ENCODE measurements at places on chromosomes 13 and 19.

- peak; percentile 64 for DNase-seq
Measured at GRCh38 chr19:18284712-18285360, 3.4 kb upstream of the JUND start.

DNA sequence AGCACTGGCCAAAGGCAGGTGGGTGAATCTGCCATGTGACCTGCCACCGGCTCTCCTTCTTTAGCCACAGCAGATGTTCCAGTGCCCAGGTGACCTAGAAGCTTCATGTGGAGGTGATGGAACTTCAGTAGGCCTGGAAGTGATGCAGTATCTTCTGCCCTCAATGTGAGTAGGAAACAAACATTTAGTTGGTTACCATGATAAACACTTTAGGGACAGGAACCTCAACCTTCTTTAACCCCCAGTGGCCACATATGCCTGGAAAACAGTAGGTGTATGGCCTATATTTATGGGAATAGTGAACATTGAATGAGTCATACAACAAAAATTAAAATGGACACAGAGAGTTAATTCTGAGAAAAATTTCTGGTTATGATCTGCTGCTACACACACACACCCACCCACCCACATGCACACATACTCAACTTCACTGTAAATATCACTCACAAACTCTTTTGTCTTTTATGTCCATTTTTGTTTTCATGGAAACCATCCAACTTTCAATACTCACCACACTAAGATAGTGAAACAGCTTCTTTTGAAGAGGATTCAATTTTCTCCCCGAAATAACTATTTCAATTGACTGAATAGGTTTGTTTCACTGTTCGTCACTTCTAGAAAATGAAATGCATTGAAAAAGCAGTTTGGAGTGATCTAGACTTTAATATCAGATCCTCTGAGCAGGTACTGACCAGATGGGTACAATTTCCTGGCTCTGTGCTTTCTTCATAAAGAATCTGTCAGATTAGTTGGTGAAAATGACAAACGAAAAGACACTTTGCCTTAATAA is 97.3 kb downstream of the STARD13 start:
- DNase-seq: no peak

DNA sequence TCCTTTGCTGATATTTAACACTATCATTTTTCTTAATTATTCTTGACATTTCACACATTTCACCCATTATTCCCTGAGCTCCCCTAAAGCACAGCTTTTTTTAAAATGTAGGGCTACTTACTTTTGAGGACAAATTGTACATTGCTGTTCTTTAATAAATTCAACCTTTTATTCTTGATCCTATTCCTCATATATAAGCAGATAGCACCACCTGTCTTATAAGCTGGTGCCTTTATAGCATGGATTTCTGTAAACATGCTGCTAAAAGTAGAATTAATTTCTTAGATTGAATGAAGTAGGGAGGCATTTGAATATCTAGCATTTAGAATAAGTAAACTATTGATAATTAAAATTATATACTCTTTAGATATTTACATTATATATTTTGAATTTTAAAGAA is 603.4 kb upstream of the PCDH9 start:
- DNase-seq: no peak

- no peak for DNase-seq
Measured at GRCh38 chr19:3366753-3367627, 607 bp downstream of the NFIC start.

DNA sequence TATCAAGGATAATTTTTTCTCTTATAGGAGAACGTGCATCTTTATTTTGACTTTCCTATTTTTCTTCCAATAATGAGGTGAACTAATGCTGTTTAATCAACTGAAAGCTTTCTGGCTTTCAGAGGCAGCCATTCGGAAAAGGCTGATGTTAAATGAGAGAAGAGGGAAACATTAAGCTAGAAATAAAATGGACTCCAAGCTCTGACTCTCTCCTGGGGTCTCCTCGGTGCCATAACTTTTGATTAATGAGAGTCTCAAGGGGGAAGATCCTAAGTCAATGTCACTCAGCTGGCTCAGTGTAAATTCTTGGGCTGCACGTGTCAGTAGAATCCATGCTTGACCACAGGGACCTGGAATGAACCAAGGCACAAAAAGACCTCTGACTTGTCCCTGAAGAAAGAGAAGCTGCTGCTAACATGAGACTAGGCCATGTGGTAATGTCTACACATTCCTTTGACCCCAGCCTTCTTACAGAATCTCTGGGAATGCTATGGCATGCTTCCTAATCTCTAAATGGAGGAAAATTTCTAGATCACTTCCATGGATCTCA is 152.2 kb upstream of the RFC3 start:
- DNase-seq: no peak

DNA sequence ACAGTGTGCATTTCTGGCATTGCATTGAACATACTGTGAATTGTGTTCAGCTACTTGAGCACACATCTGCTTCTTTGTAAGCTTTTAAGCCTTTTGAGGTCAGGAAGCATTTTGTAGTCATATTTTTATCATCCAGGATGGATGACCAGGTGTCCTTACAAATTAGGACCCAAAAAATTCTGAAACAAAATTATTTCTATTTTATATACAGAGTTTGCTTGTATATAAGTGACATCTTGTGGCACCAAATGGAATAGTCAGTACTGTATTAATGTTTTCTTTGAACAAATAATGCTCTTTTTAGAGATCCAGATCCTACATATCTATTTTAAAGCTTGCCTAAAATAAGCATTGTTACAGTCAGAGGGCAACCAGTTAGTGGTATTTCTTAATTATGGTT is 9.5 kb upstream of the SUPT20H start:
- no peak for DNase-seq

- no peak for DNase-seq
Measured at GRCh38 chr19:6693056-6693471, 23.1 kb upstream of the TNFSF14 start.

DNA sequence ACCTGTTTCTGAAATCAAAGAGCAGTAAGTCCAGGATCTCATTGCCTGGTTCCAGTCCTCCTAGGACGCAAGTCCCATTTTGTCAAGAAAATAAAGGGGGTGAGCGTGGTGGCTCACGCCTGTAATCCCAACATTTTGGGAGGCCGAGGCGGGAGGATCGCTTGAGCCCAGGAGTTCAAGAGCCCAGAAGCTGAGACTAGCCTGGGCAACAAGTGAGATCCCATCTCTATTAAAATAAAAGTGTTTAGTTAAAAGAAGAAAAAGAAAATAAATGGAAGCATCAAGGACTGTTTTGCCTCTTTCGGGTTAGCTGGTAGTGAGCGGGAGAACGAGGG is 344 bp upstream of the HAUS5 start:
- DNase-seq: no peak

- DNase-seq: peak; percentile 57
Measured at GRCh38 chr19:12872941-12873890, 8.0 kb downstream of the DNASE2 start.

DNA sequence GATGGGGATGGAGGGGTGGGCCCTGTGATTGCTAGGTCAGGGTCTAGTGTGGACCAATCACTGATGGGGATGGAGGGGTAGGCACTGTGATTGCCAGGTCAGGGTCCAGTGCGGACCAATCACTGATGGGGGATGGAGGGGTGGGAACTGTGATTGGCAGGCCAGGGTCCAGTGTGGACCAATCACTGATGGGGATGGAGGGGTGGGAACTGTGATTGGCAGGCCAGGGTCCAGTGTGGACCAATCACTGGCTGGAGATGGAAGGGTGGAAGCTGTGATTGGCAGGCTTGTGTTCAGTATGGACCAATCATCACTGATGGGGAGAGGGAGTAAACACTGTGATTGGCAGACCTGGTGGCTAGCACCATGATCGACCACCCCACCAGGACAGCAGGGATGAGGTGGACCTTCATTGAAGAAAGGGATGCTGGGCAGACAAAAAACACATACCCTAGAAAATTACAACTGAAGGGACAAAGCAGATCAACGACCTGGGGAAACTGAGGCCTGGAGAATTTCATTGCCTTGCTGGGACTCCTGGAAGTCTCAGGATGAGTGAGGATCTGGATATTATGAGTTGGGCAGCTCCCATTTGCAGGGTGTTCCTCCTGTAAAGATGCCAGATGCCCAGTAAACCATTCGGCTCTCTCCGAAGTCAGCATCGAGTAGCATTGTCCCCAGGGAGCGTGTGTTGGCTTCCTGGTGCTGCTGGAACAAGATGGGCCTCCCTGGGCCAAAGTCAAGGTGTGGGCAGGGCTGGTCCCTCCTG is 15.5 kb downstream of the TMPRSS9 start:
- no peak for DNase-seq

DNA sequence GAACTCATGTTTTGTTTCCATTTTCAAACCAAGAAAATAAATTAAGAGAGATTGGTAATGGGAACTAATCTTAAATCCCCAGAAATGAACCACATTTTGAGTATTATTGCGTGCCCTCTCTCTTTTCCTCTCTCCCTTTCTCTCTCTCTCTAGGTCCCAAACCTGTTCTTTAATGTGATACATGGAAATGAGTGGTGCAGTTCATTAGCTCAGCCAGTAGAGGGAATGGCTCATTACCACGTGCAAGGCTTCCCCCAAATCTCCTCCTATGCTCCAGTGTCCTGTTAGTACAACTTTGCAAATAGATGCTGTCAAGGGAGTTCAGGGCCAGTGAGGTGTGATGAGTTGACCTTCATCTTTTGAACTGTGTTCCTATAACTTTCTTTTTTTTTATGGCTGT is 178.4 kb downstream of the FGF9 start:
- DNase-seq: no peak

DNA sequence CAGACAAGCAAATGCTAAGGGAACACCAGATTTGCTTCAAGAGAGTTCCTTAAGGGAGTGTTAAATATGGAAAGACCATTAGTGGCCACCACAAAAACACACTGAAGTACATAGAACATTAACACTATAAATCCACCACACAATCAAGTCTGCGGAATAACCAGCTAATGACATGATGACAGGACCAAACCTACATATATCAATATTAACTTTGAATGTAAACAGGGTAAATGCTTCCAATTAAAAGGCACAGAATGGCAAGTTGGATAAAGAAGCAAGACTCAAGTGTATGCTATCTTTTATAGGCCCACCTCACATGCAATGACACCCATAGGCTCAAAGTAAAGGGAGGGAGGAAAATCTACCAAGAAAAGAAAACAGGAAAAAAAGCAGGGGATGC is 291.3 kb downstream of the COG6 start:
- no peak for DNase-seq

- no peak for DNase-seq
Measured at GRCh38 chr13:32829676-32830335, 186.4 kb upstream of the KL start.

DNA sequence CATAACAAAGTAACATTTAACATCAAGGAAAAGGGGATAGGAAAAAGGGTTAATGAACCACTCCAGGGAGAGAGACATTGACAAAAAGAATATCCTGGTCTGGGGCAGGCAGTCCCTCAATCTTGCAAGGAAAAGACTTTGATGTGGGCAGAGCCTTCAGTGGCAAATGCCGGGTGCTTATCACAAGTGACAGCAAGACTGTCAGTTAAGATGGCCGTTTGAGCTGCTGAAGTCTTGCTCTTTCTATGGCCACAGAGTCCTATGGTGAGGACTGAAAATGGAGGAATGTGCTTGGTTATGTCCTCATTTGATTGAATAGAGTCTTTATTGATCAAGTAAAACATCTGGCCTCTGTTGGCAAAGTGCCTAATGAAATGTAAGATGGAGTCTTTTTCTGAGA is 112.1 kb downstream of the B3GLCT start:
- no peak for DNase-seq

- peak; percentile 48 for DNase-seq
Measured at GRCh38 chr19:6087074-6087571, 23.2 kb downstream of the RFX2 start.

GRCh38 chr19:33390101-33390907 is 16.8 kb downstream of the CEBPG start:
- DNase-seq: no peak

- DNase-seq: no peak
Measured at GRCh38 chr13:35711909-35712308, 235.4 kb upstream of the MAB21L1 start.

DNA sequence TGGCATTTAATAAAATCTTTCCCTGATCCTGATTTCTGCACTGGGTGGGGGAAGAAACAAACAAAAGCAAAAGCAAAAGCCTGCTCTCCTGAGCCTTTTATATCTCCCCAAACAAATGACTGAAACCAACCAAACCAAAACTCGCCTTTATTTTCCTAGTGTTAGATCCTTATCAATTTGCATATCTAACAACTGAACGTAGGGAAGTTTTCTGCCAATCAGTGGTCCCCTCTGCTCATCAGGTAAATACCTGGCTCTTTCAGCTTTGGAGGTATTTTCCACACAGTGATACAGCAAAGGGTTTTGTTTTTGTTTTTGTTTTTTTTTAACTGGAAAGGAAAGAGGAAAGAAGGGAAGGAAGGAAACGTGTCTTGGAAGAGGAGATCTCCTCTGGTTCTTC is 3.3 kb downstream of the AMER2 start:
- no peak for DNase-seq

GRCh38 chr13:80033286-80033685 is 307.6 kb downstream of the SPRY2 start:
- no peak for DNase-seq

DNA sequence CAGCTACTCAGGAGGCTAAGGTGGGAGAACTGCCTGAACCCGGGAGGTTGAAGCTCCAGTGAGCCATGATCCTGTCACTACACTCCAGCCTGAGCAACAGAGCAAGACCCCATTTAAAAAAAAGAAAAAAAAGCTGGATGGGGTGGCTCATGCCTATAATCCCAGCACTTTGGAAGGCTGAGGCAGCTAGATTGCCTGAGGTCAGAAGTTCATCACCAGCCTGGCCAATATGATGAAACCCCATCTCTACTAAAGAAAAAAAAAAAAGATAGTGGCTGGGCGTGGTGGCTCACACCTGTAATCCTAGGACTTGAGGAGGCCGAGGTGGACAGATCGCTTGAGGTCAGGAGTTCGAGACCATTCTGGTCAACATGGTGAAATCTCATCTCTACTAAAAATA is 15.0 kb downstream of the LTBP4 start:
- DNase-seq: no peak

- no peak for DNase-seq
Measured at GRCh38 chr13:20156702-20157101, 4.2 kb downstream of the GJA3 start.

GRCh38 chr13:57624565-57625435 is 6.7 kb upstream of the PCDH17 start:
- no peak for DNase-seq

DNA sequence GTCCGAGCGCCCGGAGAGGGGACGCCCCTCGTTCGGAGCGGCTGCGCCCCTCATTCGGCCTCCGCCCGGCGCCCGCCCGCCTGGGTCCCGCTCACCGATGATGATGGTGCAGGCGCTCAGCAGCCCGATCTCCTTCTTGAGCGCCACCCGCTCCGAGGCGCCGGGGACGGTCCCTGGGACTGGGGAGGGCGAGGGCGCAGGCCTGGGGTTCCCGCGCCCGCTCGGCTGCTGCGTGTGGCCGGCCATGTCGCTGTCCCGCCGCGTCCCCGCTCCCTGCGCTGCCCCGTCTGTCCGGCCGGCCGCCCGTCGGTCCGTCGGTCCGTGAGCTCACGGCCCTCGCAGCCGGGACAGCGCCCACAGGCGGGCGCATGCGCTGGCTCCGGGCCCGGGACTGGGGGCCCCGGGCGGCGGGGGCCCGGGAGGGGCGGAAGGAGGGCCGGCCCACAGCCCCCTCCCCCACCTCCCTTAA is at the start of gene SLC7A10:
Gene SLC7A10 (minus strand): TSS at position 393 of the 469 bp plus-strand sequence. CDS start 147 bp downstream, at position 246.
- DNase-seq: no peak
